ENCODE measurements at places on chromosomes 2 and 18.

DNA sequence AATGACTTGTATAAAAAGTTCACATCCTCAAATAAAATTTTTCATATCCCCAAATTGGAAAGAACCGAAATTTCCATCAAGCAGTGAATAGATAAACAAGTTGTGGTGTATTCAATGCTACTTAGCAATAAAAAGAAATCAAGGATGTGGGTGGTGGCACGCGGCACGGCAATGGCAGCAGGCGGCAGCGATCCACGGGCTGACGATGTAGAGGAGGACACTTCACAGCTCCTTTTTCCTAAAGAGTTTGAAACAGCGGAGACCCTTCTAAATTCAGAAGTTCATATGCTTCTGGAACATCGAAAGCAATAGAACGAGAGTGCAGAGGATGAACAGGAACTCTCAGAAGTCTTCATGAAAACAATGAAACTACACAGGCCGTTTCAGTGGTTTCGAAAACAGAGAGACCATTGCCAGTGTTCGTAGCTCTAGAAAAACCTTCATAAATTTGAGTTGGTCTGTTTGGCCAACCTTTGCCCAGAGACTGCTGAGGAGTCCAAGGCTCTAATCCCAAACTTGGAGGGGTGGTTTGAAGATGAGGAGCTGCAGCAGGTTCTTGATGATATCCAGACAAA lies 9.8 kb upstream of the IL36A start:
- DNase-seq = no peak

- DNase-seq = no peak
Measured at GRCh38 chr2:172107690-172108586, 5.2 kb upstream of the DLX2 start.

DNA sequence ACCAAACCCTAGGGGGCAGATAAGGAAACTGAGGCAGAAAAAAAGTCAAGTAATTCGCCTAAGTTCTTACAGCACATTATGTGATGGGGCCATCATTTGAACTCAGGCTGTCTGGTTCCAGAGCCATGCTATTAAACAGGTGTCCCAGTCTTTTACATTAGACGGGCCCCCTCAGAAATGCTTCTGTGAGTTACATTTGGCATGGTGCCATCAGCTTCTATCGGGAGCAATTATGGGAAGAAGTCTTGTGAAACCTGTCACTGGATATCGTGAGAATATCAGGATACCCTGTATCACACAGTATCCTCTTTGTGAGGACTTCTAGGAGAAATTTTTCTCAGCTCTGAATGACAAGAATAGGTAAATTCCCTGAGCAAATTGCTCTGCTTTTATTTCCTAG lies 143.7 kb upstream of the NOSTRIN start:
- no peak for DNase-seq

DNA sequence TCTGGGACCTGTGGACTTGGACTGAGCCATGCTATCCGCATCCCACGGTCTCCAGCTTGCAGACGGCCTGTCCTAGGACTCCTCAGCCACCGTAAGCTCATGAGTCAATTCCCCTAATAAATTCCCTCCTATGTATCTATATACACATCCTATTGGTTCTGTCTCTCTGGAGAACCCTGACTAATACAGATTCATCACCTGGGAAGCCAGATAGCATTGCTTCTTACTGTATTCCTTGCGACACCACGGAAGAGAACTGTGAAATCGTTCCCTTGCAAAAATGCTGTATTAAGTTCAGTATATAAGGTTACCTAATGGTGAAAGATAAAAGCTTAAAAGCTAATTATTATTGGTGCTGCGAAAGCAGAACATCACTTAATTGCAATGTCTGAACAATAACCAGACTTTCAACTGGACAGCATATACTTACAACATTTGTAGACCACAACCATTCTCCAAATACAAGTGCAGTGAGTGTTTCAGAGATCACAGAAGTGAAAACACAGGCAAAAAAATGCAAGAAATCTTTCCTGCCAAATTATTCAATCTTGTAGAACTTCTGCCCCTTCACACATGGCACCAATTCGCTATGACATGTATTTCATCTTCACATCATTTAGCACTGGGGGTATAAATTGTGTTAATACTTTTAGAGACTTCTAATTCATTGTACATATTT lies 352.9 kb downstream of the TXNL1 start:
- no peak for DNase-seq

- DNase-seq = no peak
Measured at GRCh38 chr2:188272121-188272520, 19.6 kb upstream of the GULP1 start.

DNA sequence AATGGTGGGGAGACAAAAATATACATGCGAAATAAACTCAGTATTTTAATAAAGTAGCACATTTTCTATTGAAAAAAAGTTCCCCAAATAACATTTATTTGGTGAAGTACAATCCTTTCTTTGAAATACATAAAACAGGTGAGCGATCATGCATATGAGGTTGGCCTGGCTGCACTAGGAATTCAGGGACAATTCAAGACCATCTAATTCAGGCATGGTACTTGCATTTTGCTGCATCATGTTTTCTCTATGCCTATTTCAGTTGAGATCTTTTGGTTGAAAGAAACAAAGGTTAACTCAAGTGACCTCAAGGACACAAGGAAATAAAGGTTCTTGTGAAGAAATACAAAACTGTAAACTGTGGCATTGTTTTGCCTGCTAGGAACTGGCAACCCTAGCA lies 19.8 kb upstream of the TAF4B start:
- DNase-seq = no peak

DNA sequence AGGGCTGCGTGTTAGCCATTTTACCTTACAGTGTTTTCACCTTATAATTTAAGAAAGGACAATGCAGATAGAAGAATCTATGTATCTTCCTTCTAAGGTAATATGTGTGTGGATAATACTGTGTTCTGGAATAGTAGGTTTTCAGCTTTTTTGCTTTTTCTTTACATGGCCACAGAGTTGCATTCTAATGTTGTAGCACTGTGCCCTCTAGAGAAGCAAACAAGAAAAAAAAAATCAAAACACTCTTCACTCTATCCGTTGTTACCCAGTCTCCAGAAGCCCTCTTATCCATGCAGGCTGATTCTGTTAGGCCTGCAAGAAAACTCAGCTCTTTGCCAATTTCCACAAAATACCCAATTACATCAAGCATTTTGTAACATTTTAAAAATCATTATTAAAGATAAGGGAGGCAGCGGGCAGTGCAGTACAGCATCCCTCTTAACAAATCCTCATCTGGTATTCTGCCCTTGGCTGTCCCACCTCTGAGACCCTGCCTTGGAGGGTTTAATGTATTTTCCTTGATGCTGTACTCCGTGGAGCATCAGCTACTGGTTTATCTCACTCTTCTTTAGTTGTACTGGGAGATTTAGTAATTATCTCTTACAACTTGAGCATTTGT lies 41.8 kb downstream of the CDH7 start:
- no peak for DNase-seq

GRCh38 chr2:11546072-11546471 lies 12.2 kb downstream of the GREB1 start:
- DNase-seq = no peak

- no peak for DNase-seq
Measured at GRCh38 chr18:70420146-70420898, 131.5 kb downstream of the SOCS6 start.

DNA sequence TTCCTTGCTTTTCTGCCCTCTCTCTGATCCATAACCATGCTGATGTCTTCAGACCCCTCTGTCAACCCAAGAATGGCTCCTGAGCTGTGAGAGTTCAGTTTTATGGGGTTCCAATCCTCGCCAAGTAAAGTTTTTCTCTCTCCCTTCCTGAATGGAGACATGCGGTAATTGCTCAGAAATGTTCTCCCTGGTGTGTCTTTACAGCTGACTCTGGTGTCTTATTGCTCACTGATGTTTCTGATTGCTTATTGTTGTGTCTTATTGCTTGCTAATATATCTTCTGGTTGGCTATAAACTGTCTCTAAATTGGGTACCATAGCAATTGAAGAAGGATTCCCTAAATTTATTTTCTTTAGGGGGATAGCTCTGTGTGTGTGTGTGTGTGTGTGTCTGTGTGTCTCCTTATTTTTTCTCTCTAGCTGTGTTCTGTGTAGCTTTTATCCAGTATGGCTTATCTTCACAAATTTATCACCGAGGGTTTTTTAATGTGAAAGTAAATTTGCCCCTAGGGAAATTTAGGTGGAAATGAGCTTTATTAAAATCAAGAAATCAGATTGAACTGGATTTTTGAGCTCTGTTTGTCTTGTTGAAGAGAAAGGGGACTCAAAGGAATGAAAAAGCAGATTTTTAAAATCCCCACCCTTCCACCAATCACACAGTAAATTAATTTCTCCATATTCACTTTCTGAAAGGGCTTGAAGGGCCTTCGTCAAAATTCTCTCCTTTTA lies 19.5 kb downstream of the MGAT5 start:
- no peak for DNase-seq

GRCh38 chr18:48581206-48581605 lies 42.4 kb downstream of the CTIF start:
- no peak for DNase-seq

DNA sequence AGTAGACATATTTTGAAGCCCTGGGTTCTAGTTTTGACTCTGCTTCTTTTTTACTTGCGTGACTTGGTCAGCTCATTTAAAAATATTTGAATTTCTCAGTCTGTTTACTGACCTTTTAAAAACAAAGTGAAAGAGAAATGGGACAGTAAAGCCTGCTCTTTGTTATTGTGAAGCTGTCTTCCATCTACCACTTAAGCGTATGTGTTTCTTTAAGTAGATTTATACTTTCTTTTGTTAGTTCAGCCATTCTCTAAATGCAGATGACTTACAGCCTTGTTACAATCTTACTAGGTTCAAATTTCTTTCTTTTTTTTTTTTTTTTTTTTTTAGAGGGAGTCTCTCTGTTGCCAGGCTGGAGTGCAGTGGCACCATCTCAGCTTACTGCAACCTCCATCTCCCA lies 79.5 kb downstream of the UBR3 start:
- no peak for DNase-seq

GRCh38 chr18:73986711-73987110 lies 160.9 kb downstream of the FBXO15 start:
- DNase-seq = no peak

GRCh38 chr2:144382849-144383248 lies 137.1 kb downstream of the ZEB2 start:
- no peak for DNase-seq

GRCh38 chr2:140349695-140350094 lies 1569.5 kb upstream of the NXPH2 start:
- DNase-seq = no peak

DNA sequence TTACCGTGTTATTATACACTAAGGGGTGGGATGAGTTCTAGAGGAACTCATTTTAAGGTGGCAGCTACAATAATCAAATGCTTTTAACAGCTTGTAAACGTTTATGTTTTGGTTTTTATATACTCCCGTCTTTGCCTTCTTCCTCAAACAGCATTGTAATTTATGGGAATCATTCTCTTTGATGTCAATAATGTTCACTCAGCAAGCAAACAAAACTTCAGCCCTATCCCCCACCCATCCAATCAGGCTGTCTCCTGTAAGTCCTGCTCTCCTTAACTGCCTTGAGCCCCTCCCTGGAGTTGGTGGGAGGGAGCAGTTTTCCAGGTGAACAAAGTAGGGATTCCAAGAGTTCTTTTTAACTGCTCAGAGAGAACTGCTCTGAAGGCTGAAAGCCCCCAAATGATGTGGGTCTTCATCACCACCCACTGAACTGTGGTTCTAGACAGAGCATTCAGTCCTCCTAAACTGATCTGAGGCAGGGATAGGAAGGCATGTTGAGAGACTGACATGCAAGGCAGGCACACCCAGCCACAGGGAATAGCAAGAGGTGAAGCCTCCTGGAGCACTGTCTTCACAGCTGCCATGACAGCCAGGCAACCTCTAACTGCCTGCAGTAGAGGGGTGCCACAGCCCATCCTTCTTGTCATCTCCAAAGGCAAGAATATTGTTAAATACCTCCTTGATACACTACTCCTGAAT lies 17.5 kb downstream of the MYO5B start:
- DNase-seq = no peak

- DNase-seq = no peak
Measured at GRCh38 chr18:26624443-26624842, 76.1 kb upstream of the KCTD1 start.

- DNase-seq = peak; percentile 68
Measured at GRCh38 chr2:172429301-172429968, 2.0 kb downstream of the ITGA6 start.

DNA sequence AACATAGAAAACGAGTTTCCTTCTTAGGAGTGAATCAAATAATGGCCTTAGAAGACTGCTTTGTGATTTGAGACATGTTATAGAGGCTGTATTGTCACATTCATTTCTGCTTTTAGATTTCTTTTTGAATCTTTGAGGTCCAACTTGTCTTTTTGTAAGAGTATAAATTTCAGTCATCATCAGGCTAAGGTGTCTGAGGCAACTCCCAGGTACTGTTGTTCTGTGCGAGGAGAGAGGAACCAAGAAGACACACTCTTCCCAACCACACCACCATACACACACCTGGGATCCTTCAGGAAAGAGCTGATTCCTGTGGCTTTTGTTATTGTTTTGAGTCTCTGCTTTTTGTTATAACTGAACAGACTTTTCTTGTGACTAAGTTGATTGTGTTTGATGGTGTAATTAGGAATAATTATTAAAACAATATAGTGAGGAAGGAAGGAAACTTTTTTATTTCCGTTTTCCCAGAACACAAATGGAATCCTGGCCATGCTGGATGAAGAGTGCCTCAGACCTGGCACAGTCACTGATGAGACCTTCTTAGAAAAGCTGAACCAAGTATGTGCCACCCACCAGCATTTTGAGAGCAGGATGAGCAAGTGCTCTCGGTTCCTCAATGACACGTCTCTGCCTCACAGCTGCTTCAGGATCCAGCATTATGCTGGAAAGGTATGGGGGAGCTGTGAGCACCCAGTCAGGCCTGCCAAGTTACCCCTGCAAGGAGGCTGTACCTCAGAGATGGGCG lies 140.4 kb downstream of the MYO1B start:
- no peak for DNase-seq

- no peak for DNase-seq
Measured at GRCh38 chr18:49716035-49716434, 97.3 kb downstream of the ACAA2 start.

DNA sequence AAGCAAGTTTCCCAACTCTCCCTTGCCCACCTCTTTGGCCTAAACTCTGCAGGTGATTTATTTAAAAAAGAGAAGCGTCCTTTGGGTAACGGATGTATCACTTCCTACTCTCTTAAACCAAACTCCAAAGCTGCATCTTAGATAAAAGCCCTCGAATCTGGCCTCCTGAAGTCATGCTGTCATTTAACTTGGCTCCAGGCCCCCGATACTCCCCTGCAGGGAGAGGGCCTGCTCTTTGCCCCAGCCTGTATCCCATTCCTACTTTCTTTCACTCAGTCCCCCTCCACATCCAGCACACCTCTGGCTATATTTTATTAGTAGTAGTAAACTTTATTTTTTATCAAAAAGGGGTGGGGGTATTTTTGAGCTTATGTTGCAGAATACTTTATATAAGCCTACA lies 19.0 kb downstream of the TEKT4 start:
- DNase-seq = no peak

- DNase-seq = no peak
Measured at GRCh38 chr2:55947752-55948151, 24.2 kb upstream of the EFEMP1 start.

- DNase-seq = no peak
Measured at GRCh38 chr2:17621781-17622180, 81.3 kb downstream of the VSNL1 start.
